ENCODE measurements at places on chromosomes 11 and 22. TPM values are rescaled to one million over a fixed set of nuclear protein-coding genes. Genes with fewer than 3 reads are reported as not detected.

- no peak for DNase-seq
Measured at GRCh38 chr22:30825711-30826505, 131.2 kb downstream of the OSBP2 start.

GRCh38 chr11:119153049-119153818 lies 4.4 kb downstream of the ABCG4 start:
- no peak for DNase-seq

DNA sequence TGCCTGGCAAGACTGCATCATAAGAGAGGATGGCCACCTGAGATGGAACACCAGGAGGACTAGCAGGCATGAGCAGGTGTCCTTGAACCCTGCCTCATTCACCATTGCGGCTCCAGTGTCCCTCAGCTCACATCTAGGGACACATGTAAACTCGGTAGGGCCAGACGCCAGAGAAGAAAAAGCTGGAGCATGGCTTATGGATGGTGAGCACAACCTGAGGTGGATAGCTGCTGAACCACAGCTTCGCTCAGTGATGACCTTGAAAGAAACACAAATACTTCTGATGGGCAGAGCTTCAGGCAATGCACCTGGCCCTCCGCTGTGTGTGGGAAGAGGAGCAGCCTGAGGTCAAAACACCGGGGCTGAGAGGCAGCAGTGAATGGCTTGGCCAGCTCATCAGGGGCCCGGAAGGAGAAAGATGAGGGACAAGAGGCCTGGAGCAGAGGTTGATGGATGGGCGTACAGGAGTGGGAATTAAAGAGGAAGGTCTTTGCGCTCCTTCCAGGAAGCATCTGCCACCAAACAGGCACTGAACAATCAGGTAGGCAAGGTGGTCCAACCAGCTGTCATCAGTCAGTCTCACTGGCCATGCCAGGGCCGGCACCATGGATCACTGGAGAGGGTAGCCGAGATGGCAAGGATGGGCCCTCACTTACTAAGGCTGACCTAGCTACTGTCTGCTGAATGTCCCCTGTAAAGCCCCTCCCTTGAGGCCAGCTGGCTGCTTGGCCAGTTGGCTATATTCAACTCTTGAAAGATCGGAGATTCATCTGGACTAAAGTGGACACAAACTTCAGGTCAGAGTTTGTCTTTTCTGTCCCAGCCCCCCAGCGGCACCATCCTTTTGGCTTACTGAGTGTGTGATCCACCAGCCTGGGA lies 89.7 kb downstream of the MYEOV start:
- no peak for DNase-seq

GRCh38 chr11:110773442-110773841 lies 61.2 kb upstream of the ARHGAP20 start:
- no peak for DNase-seq

- no peak for DNase-seq
Measured at GRCh38 chr11:65657426-65657825, 5.3 kb downstream of the RELA start.

DNA sequence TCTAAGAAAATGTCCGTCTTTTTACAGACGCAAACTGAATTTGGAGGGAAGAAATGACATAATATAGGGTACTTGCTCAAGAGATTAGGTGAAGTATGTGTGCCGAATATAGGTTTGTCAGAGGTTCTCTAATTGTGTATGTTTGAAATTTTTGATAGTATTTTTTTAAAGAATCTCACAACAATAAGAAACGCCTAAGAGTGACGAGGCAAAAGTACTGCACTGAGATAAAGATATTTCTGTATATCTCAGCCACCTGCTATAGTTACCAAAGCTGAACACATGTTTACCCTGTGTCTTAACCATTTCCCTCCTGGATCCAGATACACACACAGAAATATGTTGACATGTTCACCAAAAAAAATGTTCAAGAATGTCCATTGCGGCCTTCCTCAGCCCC lies 92.0 kb downstream of the PRMT3 start:
- DNase-seq = no peak

DNA sequence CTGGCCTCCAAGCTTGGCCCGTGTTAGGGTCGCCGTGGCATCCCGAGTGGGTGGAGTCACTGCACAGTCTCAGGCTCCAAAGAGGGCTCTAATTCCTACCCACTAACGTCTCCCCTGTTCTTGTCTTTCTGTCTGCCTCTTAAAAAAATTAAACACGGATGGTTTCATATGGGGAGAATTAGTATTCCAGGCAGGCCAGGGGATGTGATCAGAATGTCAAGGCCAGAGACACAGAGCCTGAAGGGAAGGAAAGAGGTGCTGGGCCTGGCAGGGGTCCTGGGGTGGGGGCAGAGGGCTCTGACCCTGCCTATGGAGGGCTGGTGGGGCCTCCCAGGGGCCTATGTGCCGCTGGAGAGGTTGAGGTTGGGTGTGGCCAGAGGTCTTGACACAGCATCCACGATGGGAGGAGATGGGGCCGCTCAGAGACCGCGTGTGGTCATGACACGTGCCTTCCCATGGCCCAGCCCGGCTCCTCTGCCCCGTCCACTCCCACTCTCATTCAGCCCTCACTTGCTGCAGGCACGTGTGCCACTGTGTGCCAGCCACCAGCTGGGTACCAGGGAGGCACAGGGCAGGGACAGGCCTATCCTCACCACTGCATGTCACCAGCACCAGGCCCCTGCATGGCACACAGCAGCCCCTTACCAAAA lies 56.5 kb downstream of the FLRT1 start:
- DNase-seq = no peak

DNA sequence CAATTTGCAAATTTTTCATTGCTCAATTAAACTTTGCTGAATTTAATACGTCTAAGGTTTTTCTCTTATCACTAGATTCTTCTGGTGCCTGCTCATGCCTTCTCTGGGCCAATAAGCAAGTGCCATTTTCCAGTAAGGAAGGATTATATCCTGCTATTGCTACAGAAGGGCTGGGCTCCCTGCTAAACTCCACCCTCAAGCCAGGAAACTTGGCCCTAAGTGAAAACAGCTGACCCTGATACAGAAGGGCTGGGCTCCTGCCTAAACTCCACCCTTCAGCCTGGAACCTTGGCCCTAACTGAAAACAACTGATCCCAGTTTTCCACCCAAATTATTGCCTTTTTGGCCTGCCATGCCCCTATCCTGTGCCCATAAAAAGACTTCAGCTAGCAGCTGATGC lies 385.3 kb downstream of the DYNC2H1 start:
- no peak for DNase-seq

DNA sequence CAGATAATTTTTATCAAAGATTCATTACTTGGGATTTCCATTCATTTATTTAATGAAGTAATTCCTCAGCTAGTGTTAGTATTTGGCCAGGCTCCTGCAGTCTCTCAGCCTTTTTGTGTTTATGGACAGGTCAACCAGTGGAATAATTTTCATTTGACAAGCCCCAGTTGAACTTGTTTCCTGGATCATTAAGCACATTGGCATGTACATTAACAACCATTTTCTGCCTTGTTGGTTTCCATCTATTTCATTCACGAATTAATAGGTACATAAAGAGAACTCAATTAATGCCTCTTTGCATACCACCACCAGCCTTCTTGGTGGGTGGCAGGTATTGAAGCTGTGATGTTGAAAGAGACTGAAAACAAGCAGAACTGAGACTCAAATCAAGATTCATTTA lies 745.2 kb downstream of the KCNA4 start:
- no peak for DNase-seq

DNA sequence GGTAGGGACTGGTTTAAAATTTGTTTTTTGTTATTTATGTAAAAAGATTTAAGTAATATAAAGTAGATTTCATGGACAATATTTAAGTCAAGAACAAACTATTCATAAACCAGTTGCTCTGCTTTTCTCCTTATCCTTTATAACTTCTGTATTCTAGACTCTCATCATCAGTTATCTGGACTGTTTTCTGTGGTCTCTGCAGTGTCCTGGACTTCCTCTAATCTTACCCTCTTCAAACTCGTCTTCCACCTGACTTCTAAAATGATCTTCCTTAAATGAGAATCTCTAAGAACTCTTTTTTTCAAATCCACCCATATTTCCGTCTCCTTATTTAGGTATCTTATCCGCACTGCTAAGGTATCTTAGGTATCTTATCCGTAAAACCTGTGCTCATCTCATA lies 8.1 kb downstream of the RRM1 start:
- DNase-seq = no peak

DNA sequence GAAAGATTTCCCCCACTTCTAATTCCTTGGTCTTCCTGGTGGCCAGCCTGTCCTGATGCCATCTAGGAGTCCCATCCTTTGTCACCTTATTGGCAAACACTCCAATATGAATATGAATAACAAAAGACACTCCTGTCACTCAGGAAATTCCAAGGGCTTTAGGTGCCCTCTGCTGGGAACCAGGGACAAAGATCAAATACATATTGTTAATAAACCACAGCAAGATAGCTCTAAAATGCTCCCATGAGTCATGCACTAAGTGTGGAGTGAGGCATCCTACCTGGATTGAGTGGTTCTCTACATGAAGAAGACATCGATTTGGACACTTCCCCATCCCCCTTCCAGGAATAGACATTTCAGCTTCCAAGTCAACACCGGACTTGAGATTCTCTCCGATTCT lies 823.6 kb downstream of the TBC1D22A start:
- DNase-seq = no peak

DNA sequence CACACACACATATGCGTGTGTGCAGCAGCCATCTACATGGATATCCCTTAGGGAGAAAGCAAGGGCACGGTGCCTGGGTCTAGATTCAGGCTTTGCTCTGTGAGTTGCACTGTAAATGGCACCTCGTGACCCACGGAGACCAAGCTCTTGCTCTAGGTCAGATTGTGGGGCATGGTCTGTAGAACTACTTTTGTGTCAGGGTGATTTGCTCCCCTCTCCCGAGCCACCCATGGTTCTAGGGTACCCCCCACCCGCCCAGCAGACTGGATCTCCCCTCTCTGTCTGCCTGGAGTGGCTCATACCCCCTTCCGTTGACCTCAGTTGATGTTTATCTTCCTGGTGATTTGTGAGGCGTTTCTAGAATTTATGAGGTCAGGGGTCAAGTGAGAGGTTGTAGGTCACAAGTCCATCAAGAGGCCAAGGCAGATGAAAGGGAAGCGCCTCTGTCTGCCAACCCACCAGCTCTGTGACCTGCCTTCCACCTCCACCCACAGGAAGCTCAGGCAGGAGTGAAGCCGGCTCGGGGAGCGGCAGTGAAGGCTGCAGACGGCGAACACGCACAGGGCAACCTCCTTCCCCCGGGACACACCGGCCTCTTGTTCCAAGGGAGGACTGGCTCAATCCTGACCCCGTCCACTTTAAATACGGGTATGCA lies 76.2 kb upstream of the TTLL12 start:
- DNase-seq = no peak

DNA sequence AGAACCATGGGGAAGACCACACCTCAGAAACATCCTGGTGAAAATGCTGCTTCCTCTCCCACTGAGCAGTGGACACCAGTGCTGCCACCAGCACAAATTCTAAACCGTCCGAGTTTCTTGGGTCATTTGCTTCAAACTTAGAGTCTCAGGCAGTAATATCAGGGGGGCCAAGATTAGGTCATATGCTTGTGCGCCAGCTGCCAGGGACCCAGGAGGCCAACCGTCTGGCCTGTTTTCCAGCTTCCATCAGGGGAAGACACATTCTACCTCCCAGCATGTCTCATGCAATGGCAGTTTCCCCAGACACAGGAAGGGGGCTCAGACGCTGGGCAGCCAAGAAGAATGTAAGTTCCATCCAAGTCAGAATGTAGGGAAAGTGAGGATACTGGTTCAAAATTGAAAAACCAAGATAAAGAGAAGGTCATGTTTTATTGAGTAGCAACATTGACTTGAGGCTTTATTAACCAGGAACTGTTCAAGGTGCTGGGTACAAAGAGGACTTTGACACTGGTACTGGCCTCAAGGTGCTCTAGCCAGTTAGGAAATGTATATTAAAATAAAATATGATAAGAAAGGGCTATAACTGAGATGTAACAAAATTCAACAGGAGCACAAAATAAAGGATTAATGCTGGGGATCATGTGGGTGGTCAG lies 59.7 kb upstream of the EED start:
- DNase-seq = no peak

- DNase-seq = no peak
Measured at GRCh38 chr11:134392953-134393615, 19.0 kb downstream of the B3GAT1 start.

GRCh38 chr11:109547356-109548027 lies 125.5 kb downstream of the C11orf87 start:
- DNase-seq = no peak

- no peak for DNase-seq
Measured at GRCh38 chr11:64753380-64754123, 6.2 kb downstream of the PYGM start.

- no peak for DNase-seq
Measured at GRCh38 chr11:19849107-19849789, 136.6 kb downstream of the NAV2 start.

DNA sequence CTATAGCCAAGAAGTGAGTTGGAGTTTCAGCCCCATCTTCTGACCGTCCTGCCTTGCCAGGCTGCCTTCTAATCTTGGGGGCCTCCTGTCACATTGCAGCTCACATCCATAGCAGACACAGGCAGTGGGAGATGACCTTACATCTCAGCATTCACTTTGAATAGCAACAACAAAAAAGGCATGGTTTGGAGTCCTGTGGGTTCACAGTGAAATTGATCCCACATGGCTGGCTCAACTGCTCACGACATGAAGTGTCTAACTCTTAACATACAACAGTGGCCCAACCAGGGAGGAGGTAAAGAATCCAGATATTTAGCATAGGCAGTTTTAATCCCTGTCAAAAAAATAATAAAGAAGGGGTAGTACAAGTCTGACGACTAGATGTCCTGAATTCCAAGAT lies 38.1 kb downstream of the DBX1 start:
- no peak for DNase-seq

DNA sequence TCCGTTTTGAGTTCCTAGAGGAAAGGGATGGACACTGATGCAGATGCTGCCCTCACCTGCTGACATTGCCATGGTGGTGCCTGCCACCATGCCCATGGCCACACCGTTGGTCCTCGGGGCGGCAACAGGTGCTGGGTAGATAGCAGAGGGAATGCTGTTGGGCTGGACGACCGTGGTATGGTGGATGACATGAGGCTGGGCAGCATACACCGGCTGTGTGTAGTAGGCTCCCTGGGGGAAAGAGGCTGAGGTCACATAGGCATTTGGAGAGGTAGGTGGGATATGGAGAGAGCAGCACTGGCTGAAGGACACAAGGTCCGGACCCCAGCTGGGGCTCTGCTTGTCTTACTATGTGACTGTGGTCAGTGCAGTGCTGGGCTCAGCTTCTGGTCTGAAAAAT lies 33.2 kb downstream of the RELT start:
- no peak for DNase-seq

RIC3 gene
- total RNA-seq = 8.5 TPM

BSX gene
- total RNA-seq = not detected

ME3 gene
- 20.5 TPM for total RNA-seq

CRYBB3 gene
- total RNA-seq = not detected

SYT9 gene
- total RNA-seq = 0.74 TPM
